Brain microvascular endothelial cell (primary cell): ENCODE measurements at places on chromosomes 2 and 18.

DNA sequence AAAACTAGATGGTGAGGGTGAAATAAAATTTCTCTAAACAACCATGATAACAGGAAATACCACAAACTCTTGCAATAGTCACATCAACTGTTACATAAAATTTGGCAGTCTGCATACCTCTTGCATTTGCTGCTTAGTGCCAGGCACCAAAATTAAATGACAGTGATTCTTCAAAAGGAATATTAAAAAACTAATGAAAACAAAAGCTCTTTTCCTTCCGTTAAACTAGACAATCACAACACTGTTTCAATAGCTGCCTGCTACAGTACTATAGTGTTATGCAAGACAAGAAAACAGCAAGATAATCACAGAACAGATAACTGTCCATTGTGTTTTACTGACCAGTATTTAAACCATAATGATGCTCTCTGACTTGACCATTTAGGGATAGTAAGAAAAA, 239.0 kb upstream of the SMAD7 start:
- no peak for DNase-seq

- DNase-seq: no peak
These were observed 6.6 kb downstream of the GAREM2 start for GRCh38 chr2:26179446-26179913.

GRCh38 chr2:8234757-8235374, 447.0 kb upstream of the ID2 start:
- DNase-seq: no peak

GRCh38 chr2:65746931-65747675, 314.7 kb upstream of the SPRED2 start:
- peak; percentile 29 for DNase-seq

DNA sequence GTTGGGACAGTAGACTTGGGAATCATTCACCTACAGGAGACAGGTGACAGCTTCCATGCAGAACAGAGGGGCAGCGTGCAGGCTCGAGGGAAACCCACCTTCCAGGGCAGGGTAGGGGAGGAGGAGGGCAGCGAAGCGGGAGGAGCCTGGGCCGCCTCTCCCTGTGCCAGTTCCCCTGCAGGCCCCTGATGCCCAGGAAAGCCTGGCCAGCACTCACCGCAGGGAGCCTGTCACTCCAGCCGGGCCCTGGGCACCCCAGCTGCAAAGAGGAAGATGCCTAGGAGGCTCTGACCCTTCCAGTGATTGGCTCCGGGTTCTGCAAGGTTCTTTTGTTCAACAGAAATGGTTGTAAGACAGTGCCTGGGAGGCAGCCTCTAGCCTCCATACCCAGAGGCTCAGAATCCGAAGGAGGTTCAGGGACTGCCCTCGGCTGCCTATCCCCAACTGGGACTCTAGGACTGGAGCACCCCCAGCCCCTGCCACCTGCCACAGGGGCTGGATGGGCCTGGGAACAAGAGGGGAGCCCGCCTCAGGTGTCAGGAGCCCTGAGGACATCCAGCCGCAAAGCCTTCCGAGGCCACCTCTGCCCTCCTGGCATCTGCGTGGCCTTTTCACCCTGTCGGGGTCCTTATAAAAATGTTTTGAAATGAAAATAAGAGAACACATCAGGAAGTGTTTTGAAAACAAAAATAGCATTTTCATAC, 103.2 kb downstream of the PTGR3 start:
- no peak for DNase-seq

- DNase-seq: no peak
These were observed 588 bp downstream of the OTX1 start for GRCh38 chr2:63051042-63051794.

GRCh38 chr2:12068796-12069538, 322.5 kb downstream of the LPIN1 start:
- DNase-seq: no peak

DNA sequence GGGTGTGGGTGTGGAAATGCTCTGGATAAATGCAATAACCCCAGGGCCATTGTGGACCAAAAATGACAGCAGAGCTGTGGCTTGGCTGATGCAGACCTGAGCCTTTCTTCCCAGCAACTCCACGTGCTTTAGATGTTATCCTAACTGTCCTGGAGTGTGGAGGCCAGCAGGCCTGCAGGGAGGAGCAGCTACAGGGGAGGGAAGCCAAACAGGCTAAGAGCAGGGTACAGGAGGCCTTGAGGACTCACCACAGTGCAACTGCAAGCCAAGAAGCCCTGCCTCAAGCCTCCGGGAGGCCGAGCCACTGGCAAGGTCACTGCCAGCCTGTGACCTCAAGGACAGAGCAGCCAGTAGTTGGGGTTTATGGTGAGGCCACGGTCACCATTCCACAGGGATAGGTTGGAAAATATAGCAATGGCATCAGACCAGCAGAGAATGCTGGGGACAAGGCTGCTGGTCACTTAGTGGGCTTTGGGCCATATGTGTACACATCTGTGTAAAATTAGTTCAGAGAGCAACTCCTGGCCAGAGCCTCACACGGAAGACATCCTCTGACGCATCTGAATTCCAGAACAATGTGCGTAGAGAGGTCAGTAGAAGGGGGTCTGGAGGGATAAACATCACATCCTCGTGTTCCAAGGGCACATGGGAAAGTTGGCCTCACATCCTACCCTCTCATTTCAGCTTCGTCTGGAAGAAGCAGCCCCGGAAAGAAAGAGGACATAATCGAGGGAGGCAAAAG, 76.2 kb upstream of the UPP2 start:
- peak; percentile 83 for DNase-seq

GRCh38 chr2:53583583-53583982, 184.0 kb upstream of the CHAC2 start:
- no peak for DNase-seq

- DNase-seq: no peak
These were observed 93.0 kb downstream of the NRP2 start for GRCh38 chr2:205775097-205775877.

DNA sequence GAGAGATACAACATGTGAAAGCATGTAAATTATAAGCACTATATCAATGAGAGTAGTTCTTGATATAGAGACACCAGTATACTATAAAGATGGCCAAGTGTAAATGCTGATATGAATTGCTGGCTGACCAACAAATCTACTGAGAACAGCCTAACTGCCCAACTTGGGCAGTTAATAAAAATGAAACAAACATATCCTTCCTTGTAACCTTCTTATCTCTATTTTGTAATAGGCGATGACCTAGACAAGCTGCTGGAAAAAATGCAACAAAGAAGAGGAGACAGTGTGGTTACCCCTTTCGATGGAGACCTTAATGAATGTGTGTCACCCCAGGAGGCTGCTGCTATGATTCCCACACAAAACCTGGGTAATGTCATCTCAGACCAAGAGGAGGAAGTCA, 148.7 kb downstream of the ESCO1 start:
- DNase-seq: no peak

DNA sequence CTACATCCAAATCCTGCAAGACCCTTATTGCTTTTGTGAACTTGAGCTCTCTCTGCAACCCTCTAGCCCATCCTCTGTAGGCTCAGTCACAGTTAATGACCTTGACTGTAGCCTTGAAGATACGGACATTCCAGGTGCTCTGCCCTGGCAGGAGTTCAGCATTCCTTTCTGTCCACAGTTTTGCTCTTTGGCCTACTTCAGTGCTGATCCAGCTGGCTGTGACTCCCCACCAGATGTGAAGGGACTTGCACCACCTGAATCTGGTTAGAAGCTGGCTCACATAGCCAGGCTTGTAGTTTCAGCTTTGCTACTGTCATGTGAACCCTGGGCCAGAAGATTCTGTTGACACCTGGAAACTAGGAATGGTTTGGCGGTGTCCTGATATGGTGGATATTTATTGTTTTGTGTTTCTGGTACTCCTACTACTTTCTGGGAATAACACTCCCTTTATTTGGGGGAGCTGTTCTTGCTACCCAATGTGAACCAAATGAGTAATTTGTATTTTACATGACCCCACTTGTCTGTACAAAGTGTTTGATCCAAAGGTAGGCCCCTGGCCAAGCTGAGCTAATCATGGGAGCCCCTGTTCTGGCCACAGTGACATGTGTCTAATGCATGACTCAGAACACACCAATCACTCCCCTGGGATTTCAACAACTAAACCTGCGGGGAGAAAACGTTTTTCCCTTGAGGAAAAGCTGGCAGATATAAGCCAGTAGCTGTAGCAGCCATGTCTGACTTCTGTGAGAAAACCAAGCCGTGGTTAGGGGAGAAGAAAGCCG, 73.4 kb downstream of the CDCA7 start:
- peak; percentile 56 for DNase-seq

- DNase-seq: no peak
These were observed 6.2 kb upstream of the GPR155 start for GRCh38 chr2:174492963-174493431.

GRCh38 chr18:51346404-51346803, 148.9 kb upstream of the MEX3C start:
- no peak for DNase-seq

DNA sequence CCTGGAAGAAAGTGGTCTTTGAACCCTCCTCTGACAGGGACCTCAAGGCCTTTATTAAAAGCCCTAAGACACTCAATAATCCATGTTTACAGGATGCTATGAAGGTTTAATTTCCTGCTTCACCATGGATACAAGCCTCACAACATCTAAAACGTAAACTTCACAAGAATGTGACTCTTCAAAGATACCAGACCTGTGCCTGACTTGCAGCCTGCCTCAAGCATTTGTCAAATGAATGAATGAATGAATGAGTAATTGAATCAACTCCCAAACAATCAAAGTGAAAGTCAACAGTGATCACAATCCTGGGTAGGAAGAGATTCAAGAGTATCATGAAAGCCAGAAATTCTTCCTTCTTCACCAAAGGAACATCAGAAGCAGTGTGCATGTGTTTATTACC, 30.4 kb downstream of the KLF7 start:
- no peak for DNase-seq

DNA sequence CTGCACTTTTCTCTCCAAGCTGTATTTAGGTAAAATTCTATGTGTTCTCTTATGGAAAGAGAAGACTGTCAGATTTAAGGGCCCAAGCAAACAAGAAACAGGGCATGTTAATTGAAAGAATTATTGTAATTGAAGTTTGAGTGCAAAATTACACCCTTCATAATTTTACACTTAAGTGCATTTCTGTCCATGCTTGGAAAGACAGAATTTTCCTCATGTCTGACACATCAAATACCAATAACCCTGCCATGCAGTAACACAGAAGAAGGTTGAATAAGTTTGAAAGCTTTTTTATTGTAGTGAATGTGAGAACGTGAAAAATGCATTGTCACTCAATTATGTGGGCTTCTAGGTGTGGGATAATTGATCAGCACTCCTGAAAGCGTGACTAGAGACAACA, 52.9 kb upstream of the PARD3B start:
- no peak for DNase-seq

- no peak for DNase-seq
These were observed 286.2 kb downstream of the ZNF516 start for GRCh38 chr18:76208678-76209306.

GRCh38 chr2:73343992-73344391, 41.6 kb upstream of the ALMS1 start:
- DNase-seq: no peak

DNA sequence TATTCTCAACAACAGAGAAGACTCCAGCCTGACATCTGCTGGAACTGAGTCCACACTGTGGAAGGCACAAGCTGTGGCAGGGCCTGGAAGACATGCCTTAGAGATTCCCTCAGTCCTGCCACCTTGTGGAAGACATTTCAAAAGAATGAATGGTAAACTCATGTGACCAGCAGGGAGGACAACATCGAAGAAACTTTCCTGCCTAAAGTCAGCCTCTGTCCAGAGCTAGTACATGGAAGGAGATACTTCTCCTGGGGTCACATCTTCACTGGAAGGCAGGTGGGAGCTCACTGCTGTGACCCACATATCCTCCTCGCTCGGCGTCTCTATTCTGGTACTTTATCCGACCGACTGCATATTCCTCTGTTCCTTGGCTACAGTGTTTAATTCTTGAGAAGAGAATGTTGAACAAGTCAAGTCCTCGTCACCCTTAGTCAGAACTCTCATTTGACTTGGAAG, 59.5 kb downstream of the PUM2 start:
- DNase-seq: peak; percentile 88

DNA sequence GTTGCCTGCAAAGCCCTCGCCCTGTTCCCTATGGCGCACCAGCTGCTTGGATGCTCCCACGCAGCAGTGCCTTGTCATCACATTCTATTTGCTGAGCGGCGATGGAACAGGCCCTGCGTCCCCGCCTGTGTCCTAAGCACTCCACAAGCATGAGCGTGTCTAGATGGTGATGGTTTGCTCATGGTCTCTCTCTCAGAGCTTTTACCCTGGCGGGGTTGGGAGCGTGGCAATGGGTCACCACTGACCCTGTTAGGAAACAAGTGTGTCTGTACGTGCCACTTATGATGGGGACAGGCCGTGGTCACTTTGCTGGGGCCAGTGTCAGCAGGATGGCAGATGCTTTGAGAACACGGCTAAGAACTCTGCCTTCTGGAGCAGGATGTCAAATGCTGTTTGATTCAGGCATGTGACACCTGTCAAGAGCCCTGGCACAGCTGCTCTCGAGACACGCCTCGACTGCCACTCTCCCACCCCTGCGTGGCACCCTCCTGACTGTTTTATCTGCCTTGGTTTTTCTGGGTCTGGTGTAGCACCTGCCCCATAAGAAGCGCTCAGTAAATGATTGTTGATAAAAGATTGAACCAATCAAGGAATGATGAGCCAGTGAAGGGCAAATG, 44.2 kb downstream of the RRM2 start:
- no peak for DNase-seq

- DNase-seq: no peak
These were observed 1377.9 kb downstream of the RPIA start for GRCh38 chr2:90069290-90069894.
